ENCODE measurements at places on chromosomes 13 and 19.
A peak's percentile ranks its signal among the peaks of the same experiment; 100 is the strongest.

DNA sequence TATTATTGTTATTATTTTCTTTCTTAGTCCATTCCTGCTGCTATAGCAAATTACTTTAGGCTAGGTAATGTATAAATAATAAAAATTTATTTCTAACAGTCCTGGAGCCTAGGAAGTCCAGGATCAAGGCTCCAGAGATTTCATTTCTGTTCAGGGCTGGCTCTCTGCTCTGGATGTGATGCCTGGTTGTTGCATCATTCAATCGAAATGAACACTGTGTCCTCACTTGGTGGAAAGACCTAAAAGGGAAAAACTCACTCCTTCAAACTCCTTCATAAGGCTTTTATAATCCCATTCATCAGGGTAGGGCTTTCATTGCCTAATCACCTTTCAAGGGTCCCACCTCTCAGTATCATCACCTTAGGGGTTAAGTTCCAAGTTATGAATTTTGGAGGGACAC, 395.0 kb downstream of the EFNB2 start:
- DNase-seq: no peak

- no peak for DNase-seq
These were observed 209.7 kb downstream of the KATNAL1 start for GRCh38 chr13:30097701-30098100.

DNA sequence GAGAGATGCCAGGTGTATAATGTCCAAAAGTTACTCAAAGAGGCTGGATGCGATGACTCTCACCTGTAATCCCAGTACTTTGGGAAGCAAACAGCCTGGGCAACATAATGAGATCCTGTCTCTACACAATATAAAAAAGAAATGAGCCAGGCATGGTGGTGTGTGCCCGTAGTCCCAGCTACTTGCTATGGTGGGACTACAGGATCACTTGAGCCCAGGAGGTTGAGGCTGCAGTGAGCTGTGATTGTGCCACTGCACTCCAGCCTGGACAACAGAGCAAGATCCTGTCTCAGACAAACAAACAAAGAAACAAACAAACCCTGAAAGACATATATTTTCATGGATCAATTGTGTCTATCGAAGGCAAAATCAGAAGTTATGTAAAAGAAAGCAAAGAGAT, 54.3 kb upstream of the CYP2B6 start:
- DNase-seq: no peak

- DNase-seq: no peak
These were observed 64.8 kb upstream of the ZNF536 start for GRCh38 chr19:30307191-30307974.

GRCh38 chr13:51764184-51765141, 39.5 kb downstream of the DHRS12 start:
- DNase-seq: peak; percentile 67
